CD4-positive, alpha-beta T cell treated with Interleukin-6 for 4 hours (primary cell): ENCODE measurements at places on chromosomes 7 and 10.

DNA sequence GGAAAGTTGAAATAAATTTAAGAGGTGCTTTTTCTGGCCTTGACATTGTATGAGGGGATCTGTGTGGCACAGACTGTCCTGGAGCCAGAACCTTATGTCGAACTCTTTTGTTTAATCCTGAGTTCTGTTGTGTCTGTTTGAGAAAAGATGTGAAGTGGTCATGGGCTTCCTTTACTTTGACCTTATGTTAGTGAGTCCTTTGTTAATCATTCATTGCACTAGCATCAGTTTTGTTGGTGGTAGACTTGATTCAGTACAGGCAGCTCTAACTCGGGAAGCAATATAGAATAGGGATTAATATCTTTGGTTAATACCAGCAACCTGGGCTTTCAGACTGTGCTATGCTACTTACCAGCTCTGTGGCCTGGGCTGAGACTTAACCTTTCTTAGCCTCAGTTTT lies 123.9 kb upstream of the FZD1 start:
- no peak for DNase-seq

GRCh38 chr10:70135684-70136083 lies 3.1 kb upstream of the AIFM2 start:
- no peak for DNase-seq

DNA sequence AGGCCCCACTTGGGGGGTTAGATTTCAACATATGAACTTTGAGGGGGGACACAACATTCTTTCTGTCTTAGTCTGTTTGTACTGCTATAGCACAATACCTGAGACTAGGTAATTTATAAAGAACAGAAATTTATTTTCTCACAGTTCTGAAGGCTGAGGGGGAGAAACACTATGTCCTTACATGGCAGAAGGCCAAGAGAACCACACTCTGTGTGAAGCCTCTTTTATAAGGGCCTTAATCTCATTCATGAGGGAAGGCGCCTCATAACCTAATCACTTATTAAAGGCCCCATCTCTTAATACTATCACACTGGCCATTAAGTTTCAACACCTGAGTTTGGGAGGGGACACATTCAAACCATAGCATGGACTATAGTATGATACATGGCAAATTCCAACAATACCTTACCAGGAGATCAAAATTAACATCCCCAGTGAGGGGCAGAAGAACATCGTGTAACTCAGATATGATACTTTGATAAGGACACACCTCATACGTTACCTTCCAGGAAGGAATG lies 9.3 kb upstream of the PDLIM1 start:
- no peak for DNase-seq

- DNase-seq, result no peak
These were observed 132.1 kb downstream of the MACC1 start for GRCh38 chr7:20085086-20085485.

DNA sequence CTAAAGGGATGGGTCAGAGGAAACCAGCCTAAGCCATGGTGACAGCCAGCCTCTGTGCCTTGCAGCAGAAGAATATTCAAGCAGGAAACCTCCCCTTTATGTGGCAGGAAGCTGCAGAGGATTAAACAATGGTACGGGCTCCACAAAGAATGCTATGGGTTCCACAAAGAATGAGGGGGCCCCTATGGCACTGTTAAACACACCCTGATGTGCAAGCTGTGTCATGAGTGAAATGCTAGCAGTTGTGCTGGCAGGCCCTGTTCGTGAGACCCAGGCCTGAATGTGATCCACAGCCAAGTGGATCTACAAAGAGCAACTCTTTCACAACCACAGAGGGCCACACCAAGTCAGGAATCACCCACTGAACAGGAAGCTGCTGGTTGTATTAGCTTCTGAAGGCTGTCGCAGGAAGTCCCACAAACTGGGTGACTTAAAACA lies 68.9 kb downstream of the MYOF start:
- DNase-seq, result peak; percentile 47
